ENCODE measurements at places on chromosomes 11 and 22. TPM values are rescaled to one million over a fixed set of nuclear protein-coding genes. Genes with fewer than 3 reads are reported as not detected.

DNA sequence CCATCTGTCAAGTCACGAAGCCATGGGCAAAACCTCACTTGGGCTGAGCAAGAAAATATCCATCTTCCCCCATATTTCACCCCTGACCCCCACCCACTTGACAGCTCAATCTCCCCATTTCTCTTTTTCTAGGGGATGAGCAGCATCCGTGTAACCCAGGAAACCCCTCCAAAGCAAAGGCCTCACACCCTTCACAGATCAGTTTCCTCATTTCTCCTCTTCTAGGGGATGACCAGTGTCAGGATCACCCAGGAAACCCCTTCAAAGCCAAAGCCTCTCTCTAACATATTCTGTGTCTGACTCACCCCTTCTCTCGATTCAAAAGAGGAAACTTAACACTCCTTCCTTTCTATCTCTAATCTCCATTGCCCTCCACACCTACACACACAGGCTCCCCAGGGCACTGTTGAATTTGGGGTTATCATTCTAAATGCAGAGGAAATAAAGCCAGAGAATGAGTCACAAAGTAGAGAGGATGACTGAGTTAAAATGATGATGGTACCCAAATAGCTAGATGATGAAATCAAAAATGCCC is 439.7 kb downstream of the BUD13 start:
- no peak for DNase-seq

GRCh38 chr11:1437500-1437899 is 47.8 kb downstream of the BRSK2 start:
- no peak for DNase-seq

GRCh38 chr11:74570266-74571061 is 21.9 kb upstream of the POLD3 start:
- no peak for DNase-seq

DNA sequence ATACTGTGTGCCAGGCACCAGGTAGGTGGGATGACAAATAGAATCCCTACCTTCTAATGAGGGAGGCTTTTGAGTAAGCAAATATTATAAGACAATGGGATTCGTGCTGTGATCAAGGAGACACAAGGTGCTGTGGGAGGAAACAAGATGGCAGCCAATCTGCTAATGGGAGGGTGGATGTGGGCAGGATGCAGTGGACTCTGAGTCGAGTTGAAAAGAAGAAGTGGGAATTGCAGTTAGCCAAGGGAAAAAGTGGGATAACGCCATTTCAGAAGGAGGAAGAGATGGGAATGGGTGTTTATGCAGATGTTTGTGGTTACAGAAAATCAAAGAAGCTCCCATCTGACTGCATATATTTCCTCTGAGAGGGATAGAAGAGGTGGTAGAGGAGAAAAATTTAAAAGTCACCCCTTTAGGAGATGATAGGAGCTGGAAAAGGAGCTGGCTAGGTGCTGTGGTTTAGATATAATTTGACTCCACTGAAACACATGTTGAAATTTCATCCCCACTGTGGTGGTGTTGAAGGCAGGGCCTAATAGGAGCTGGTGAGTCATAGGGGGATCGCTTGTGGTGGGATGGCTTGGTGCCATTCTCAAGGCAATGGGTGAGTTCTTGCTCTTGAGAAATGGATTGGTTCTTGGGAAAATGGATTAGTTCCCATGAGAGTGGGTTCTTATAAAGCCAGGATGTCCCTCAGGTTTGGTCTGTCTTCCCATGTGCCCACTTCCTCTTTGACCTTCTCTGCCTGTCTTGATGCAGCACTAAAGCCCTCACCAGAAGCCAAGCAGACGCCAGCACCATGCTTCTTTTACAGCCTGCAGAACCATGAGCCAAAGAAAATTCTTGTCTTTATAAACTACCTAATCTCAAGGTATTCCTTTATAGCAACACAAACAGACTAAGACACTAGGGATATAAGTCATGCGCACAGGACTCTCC is 30.0 kb upstream of the POU2AF1 start:
- DNase-seq = no peak

Gene TAF6L
- total RNA-seq = 34.0 TPM

Gene SYCE3
- not detected for total RNA-seq

DNA sequence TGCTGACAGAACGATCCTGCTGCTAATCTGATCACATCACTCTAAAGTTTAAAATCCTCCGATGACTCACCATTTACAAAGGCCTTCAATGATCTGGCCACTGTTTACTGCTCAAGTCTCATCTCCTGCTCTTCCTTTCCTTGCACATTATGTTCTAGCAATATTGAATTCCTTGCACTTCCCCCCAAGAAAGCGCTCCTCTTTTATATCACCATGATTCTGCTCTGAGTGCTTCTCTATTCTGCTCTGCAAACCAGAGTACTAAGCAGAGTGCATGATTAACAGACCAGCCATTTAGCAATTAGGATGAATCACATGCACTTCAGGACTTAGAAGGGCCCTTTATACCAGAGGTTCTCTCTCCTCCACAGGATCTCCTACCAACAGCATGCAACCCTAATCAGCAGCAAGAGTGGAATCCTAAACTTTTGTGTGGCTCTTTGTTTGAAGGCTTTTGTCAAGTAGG is 1122.8 kb upstream of the CCDC90B start:
- DNase-seq = no peak

Gene DEPDC7
- total RNA-seq = 1.9 TPM

Gene SPON1
- 58.1 TPM for total RNA-seq

Gene RRM1
- 38.0 TPM for total RNA-seq

GRCh38 chr11:61022311-61023085 is 51.0 kb downstream of the CD6 start:
- DNase-seq = no peak

- DNase-seq = peak; percentile 74
These were observed 11.4 kb upstream of the ADSL start for GRCh38 chr22:40334899-40335298.

Gene TMEM80
- 44.7 TPM for total RNA-seq

Gene APOA4
- total RNA-seq = not detected

DNA sequence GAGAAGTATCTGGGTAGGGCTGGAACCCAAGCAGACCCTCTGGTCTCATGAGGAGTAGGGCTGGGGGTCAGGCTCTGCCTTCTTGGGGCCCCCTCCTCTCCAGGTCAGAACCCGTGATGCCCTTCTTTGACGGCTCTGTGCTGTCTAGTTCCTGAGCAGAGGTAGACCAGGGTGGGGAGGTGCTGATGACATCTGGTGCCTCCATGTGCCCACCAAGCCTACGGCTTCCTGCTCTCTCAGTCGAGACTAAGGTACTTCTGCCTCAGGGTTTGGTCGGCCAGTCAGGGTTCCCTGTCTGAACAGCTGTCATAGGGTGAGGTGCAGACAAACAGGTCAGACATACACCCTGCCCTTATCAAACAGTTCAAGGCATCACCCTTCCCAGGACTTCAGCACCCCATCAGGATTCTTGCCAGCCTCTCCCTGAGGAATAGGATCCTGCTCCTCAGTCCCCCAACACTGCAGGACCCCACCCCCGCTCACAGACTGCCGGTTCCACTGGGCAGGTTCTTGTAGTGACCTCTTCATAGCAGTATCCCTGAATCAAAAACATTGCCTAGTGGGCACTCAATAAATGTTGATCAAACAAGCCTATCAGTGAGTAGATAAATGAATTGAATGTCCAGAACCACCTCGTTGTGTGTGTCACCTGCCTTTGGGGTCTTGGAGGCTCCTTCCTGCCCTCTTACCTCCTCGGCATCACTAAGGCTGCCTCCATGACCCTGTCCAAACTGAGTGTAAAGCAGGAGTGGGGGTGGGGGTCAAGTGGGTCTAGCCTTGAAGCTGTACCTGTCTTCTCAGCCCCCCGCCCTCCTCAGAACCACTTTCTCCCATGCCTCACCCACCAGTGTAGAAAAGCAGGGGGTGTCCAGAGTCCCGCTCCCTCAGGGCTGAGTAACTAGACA is 158.2 kb downstream of the BUD13 start:
- DNase-seq = no peak

- DNase-seq = no peak
These were observed 5.3 kb downstream of the NCAM1 start for GRCh38 chr11:112966561-112966960.

GRCh38 chr11:87275176-87275575 is 237.4 kb downstream of the TMEM135 start:
- no peak for DNase-seq

Gene FGF3
- not detected for total RNA-seq

DNA sequence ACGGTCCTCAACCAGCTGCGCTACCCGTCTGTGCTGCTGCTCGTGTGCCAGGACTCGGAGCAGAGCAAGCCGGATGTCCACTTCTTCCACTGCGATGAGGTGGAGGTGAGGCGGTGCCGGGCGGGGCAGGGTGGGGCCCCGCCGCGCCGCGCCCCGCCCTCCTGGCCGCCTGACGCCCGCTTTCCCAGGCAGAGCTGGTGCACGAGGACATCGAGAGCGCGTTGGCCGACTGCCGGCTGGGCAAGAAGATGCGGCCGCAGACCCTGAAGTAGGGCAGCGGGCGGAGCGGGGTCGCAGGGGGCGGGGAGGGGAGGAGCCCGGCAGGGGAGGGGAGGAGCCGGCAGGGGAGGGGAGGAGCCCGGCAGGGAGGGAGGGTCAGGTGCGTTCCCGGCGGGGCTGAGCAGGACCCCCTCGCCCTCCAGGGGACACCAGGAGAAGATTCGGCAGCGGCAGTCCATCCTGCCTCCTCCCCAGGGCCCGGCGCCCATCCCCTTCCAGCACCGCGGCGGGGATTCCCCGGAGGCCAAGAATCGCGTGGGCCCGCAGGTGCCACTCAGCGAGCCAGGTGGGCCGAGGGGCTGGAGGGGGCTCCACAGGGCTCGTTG is 14.7 kb downstream of the EPS8L2 start:
- DNase-seq = peak; percentile 69

DNA sequence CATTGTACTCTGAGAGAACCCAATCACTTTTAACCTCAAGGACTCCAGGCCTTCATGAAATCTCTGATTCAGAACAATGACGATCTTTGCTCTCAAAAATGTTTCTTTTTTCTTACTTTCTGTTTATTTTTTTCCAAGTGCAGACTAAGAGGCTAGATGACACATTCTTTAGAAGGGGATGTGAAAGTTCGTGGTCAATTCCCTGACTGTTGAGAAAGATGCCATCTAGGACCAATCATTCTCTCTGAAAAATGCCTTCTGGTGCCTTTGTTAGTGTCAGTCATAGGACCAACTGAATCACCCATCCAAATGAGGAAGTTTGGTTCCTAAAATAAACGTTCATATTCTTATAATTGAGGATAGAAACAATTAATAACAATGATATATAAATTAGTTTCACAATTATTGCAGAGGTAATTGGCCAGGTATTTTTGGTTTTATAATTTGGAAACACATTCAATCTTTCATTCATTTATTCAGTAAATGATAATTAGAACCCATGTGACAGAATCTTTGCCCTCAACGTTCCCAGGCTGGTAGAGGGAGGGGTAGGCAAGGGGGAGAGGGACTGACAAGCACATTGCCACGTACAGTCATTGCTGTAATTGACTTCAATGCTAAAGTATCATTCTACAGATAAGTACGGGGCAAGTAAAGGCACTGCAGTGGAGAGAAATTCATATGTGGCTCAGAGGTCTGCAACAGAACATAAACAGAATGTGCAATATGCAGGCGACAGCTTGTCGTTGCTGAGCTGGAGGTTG is 333.4 kb upstream of the MPPED2 start:
- DNase-seq = no peak

DNA sequence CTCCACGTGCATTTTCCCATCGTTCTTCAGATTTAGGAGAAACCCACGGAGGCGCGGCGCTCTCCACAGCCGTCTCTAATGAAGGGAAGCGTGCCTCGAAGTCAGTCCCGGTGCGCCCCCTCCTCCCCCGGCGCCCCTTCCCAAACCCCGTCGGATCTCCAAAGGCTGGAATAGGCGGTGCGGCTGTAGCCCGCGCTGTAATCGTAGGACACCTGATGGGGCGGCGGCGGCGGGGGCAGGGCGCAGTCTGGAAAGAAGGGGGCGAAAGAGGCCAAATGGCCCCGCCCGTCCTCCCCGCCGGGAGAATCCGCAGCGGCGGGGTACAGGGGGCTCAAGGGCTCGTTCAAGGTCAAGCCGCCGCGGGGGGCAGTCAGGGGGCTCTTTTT is 1.3 kb downstream of the FAM181B start:
- DNase-seq = no peak

- no peak for DNase-seq
These were observed 4.6 kb downstream of the ATF4 start for GRCh38 chr22:39524753-39525657.

- no peak for DNase-seq
These were observed 2.9 kb downstream of the SLC16A8 start for GRCh38 chr22:38080850-38081635.

Gene RPL3
- 3,635 TPM for total RNA-seq

DNA sequence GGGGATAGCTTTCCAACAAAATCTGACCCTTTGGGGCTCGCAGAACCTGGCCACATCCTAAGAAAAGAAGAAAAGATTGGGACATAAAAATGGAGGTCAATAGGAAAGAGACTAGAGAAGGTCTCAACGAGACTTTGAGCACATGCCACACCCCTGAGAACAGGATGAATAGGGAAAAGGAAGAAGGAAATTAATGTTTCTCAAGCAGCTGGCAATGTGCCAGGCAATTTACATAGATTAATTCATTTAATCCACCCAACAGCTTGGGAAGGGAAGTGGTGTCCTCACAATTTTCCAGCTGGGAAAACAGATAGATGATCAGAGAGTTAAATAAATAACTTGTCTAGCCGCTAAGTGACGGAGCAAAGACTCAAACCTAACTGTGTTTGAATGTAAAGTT is 50.7 kb downstream of the PAMR1 start:
- no peak for DNase-seq

DNA sequence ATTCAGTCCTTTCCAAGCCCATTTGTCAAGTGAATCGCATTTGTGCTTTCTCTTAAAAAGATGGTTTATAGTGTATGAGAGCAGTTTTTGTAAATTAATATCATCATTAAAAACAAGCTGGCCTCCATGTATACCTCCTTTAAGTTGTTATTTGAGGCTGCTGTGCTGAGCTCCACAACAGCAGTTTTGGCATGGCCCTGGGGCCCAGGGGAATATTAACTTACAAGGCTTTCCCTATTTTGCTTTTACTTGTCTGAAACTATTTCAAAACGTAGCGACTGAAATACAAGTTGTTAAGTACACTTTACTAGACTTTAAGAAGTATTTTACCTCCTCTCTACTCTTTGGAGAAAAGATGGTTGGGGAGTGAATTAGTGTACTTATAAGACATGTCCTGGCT is 4.9 kb upstream of the BARX2 start:
- DNase-seq = no peak

Gene MYO18B
- 0.26 TPM for total RNA-seq

DNA sequence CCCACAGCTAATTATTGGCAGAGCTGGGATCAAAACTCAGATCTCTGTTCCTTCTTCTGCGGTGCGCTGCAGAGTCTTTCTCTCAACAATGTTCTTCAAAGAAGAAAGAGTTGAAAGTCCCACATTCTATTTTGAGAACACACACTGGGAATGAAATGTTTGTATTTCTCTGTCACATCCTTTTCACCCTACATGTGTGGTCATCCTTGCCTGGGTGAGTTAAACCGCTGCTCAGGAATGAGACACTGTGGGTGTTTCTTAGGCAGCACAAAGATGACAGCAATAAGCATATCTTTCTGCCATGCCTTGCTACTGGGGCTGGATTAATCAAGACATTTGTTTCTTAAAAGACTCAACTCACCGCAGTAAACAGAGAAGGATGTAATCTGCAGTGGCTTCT is 222.6 kb downstream of the LARGE1 start:
- no peak for DNase-seq

Gene SDHD
- 61.2 TPM for total RNA-seq
